ENCODE measurements at places on chromosomes 1 and 21.
A peak's percentile ranks its signal among the peaks of the same experiment; 100 is the strongest.

GRCh38 chr1:22210636-22211035, 67.7 kb upstream of the WNT4 start:
- no peak for DNase-seq

DNA sequence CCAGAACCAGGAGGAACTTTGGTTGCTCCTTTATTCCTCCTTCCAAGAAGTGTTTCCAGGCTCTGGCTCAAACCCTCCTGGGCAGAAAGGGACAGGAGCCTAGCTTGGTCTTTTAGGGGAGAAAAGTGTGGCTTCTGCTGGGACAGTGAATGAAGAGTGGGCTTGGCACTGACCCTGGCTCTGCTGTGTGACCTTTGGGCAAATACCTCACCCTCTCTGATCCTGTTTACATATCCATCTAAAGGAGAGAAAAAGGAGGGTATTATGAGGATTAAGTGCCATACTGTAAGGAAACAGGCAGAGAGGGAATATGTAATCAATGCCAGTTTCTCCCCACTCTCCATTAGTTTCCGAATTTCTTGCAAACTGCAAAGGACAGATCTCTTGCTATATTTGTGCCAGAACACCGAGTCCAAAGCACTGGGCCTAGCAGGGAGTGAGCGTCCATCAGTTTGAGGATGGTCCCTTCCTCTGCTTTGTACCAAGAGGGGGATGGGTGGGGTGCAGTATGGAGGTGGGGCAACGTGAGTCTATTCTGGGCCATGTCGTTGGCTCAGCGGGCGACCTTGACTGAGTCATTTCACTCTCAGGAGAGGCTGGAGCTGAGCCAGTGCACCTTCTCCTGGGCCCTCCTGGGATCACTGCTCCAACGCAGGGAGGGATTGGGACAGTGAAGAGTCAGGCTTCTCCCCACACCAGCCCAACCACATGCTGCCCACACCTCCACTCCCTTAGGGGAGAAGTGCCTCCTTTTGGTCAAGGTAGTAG, 38.4 kb downstream of the IGSF21 start:
- DNase-seq: no peak

GRCh38 chr1:21337928-21338572, 47.8 kb upstream of the ECE1 start:
- DNase-seq: no peak

GRCh38 chr1:202255343-202255742, 61.7 kb downstream of the LGR6 start:
- no peak for DNase-seq

DNA sequence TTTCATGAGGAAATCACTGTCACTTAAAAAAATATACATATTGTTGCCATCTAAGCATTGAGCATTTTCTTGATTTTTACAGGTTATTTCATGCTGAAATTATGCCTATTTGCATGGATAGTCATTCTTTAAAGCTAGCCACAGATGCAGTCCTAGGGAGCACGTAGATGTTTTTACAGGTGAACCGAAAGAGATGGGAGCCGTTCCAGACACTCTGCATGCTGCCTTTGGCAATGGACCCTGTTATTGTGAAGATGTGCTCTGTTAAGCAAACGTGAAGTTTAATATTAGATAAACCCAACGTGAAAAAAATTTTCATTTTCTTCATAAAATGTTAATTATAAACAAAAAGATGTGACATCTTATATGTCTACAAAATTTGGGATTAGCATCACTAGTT, 7.1 kb downstream of the PROX1 start:
- DNase-seq: no peak

- no peak for DNase-seq
Observed at GRCh38 chr1:15435239-15436077, 2.8 kb upstream of the CTRC start.

DNA sequence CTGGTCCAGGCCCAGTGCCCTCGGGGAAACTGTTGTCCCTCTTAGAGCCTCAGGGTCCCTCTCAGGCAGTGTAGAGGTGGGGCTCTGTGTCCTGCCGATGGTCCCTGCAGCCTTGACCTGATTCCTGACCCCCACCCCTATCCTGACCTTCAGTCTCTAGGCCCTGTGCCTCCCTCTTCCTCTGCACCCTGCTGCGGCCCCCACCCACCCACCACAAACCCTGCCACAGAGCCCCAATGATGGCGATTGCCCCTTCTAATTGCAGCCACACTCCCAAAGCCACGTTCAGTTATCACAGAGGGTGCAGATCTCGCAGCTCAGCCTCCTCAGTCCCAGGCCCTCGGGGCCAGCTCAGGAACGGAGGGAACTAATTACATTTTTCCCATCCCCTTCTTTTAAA, 99.7 kb downstream of the PAX7 start:
- DNase-seq: no peak

DNA sequence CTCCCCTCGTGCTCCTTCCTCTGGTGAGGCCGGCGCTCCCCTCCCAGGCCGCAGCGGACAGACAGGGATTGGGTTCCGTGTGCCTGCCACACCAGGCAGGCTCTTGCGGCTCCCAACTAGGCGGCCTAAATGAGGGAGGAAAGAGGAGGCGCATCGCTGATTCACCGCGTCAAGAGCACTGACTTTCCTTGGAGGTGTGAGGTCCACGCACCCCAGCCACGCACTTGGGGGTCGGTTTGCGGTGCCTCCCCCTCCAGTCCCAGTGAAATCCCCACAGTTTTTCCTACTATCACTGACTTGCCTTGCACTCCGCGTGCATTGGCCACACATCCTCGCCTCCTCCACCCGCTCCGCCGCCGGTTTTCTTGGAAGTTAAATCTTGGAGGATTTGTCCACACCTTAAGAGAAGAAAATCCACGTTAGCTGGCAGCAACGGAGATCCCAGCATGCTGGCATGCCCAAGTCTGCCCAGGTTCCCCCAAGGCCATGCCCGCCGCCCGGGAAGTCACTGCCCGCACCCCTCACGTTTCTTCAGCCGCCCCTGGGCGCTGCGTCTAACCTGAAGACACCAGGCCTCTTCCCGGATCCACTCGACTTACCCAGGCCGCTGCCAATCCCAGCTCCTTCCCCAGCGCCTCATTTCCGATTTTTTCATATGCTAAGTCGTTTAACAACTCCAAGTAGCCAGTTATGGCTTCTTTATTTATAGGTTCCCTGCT, 1.1 kb upstream of the FOXD3 start:
- DNase-seq: no peak

GRCh38 chr1:28032281-28032680, 56.1 kb downstream of the EYA3 start:
- no peak for DNase-seq

DNA sequence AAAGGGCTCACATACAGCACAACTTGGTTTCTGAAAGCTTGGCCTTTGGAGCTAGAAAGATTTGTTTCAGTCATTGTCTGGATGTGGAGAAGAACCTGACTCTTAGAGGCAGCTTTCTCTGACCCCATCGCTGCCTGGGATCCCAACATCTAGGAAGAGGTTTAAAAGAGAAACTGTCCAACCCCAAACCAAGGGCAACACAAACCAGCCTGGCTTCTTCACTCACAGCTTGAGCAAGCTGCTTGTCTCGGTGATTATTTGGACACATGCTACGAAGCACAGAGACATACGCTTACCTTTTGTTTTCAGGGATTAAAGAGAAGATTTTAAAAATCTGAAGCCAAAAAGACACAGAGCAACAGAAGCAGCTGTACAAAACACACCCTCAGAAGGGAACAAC, 109.8 kb downstream of the ETS2 start:
- no peak for DNase-seq

GRCh38 chr1:64838486-64838885, 93.6 kb downstream of the RAVER2 start:
- no peak for DNase-seq

DNA sequence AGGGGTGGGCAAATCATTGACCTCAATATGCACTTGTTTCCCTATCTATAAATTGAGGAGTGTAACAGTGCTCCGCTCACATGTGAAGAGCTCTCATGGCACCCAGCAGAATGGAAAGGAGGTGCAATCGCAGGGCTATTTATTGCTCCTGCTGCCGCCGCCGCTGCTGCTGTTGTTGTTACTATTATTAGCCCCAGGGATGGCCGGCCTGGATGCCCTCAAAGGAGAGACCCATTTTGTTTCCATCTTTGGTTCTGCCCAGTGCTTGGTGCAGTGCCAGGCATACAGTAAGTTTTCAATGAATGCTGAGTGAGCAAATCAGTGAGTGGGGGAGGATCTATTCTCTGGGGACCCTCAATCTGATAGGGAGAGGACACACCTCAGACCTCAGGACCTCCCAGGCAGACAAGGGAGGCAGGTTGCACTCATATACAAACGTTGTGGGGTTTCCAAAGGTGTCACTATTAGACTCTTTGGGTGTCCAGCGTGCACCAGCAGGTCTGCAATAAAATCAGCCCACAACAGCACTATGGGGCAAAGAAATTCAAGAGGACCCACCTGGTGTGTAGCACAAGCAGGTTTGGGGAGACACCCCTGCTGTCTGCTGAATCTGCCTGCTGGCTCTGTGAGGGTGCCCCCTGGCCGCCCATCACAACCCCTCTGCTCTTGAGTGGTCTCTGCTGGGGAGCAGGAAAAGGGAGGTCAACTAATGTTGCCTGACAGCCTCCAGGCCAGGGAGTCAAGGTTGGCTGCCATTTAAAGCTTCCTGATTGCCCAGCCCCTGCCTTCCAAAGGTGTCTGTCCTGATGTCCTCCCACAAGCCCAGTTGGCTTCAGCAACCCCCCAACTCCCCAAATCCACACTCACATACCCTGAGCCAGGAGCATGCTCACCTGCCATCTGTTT, 136.3 kb downstream of the ACTL8 start:
- no peak for DNase-seq

DNA sequence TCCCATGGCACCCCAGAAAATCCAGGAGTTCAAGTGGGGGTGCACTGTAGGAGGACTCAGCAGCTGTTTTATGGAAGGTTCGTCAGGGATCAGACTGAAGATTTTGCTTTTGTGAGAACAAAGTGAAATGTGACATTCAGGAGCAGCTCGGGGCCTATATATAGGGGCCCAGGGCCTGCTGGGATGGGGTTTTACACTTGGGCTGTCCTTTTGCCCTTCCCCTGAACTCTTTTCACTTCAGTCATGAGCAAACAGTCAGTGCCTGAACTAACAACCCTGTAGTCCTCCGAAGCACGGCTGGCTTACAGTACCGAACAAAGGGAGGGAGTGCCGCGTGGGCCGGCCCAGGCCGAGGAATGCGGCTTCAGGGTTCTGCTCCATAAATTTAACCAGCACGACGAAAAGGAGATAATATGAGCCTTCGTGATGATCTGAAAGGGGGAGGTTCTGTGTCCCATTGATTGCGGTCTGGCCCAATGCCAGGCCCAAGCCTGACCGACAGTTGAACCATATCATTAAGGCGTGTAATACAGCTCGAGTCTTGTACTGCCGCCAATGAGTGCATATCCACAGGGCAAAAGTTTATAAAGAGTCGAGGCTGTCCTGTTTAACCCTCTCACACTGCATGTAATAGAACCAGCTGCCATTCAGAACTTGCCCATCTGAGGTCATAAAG, 139.9 kb downstream of the DHRS3 start:
- DNase-seq: no peak

GRCh38 chr1:104765085-104765484, 1015.4 kb downstream of the AMY1C start:
- DNase-seq: no peak

GRCh38 chr1:24416666-24417391, 1.2 kb downstream of the NIPAL3 start:
- DNase-seq: no peak

- no peak for DNase-seq
Observed at GRCh38 chr1:62263006-62263813, 56.0 kb downstream of the KANK4 start.

DNA sequence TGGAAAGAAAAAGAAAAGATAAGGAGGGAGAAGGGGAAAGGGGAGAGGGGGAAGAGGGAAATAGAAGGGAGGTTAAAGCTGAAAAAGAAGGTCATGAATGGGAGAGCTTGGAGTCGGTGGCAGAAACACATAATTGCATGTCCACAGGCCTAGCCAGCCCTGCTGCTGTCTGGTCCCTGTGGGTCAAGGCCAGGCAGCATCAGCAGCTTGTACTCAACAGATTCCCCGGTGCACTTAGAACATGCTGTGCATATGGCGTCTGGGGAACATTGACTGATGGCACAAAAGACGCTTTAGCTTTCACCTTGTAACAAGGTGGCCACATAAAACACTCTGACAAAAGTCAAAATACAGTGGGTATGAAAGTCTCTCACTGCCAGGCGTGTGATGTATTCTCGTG, 25.9 kb downstream of the COG2 start:
- DNase-seq: no peak

- peak; percentile 3 for DNase-seq
Observed at GRCh38 chr1:76390456-76390855, 315.9 kb downstream of the ST6GALNAC3 start.

DNA sequence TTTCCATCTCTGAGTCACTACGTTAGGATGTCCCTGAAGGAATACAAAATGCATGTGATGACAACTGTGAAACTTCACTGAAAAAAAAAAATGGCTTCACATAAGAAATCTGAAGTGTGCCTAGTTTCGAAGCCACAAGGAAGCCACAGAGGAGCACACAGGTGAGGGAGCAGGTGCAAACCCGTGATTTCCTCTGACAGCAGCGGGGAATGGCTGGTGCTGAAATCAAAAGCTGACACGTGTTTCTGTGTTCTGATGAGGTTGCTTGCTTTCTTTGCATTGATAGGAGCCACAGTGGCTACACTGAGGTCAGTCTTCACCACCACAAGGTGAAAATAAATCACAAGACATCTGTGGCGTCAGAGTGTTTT, 105.7 kb upstream of the TLR5 start:
- DNase-seq: no peak

GRCh38 chr1:156103521-156103947, 11.0 kb upstream of the LMNA start:
- DNase-seq: no peak

DNA sequence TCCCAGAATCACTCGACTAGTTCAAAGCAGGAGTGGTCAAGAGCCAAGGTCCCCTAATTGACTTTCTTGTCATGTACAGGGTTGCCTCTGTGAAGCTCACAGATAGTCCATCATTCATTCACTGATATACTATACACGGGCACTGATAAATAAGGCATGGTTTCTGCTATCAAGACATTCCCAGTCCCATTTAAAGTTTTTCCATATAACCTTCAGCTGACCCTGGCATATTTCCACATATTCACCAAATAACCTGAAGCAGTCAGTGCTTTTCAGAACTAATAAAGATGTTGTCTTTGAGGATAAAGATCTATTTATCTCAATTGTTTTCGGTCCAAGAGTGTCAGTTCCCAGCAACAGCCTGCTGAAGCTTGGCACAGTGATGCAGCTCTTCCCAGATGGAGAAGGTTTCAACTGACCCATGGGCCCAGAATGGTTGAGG, 173.4 kb downstream of the ZZZ3 start:
- DNase-seq: no peak
